ENCODE measurements at places on chromosomes 11 and 22.
A peak's percentile ranks its signal among the peaks of the same experiment; 100 is the strongest.

DNA sequence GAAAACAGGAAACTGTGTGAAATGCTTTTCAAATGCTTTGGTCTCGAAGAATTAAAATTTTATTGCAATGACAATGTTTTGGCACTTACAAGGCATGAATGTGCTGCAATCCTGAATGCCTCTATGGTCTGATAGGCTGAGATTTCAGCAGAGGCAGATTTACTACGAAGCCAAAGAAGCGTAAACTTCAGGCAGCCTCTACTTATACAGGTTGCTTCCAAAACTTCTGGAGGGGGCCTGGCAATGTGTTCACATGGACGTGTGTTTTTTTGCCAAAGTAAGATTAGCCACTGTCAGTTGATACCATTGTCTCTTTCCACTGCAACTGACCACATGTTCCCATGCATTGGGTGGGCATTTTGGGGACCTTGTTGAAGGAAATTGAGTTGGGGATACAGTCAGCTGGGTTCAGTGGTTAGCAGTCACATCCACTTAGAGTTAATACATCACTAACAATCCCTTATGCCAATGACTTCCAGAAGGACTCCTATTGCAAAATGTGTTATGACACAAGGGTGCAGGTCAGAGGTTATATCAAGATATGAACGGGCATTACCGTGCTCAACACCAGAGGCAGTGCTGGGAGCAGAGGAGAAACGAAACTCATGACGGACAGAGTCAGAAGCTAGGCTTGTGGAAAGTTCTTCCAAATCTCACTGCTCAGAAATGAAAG is 48.8 kb downstream of the ABTB2 start:
- no peak for DNase-seq

- DNase-seq = no peak
These were observed 465 bp downstream of the SUN2 start for GRCh38 chr22:38755155-38755910.

DNA sequence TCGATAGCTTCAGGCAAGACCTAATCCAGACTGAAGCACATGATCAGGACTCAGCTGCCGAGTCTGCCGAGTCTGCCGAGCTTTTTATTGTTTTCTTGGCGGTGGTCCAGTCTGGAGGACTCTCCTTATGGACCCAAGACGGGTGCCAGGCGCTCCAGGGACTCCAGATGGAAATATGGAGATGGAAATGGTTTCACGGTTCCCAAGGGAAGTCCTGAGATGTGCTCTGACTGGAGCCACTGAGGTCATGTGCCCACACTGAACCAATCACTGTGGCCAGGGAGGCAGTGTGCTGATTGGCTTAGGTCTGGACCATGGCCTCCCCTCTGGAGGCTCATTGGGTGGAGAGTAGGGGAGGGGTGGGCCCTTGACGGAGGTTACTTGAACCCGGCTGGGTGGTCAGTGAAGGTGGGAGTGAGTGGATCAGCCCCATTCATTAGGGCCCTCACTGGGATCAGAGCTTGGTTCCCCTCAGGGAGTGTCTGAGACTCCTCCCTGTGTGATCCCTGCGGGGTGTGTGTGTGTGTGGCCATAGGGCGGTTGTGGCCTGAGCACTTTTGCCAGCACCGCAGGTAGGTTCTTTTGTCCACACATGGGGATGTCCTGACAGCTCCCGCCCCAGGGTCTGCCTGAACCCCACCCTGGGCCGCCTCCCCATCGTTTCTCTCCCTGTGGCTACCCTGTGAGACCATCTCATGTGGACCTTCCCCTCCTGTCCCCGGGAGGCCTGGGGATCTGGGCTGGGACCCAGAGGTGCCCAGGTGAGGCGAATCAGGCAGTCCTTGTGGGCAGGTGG is 14.0 kb downstream of the RPS6KA4 start:
- peak; percentile 25 for DNase-seq

DNA sequence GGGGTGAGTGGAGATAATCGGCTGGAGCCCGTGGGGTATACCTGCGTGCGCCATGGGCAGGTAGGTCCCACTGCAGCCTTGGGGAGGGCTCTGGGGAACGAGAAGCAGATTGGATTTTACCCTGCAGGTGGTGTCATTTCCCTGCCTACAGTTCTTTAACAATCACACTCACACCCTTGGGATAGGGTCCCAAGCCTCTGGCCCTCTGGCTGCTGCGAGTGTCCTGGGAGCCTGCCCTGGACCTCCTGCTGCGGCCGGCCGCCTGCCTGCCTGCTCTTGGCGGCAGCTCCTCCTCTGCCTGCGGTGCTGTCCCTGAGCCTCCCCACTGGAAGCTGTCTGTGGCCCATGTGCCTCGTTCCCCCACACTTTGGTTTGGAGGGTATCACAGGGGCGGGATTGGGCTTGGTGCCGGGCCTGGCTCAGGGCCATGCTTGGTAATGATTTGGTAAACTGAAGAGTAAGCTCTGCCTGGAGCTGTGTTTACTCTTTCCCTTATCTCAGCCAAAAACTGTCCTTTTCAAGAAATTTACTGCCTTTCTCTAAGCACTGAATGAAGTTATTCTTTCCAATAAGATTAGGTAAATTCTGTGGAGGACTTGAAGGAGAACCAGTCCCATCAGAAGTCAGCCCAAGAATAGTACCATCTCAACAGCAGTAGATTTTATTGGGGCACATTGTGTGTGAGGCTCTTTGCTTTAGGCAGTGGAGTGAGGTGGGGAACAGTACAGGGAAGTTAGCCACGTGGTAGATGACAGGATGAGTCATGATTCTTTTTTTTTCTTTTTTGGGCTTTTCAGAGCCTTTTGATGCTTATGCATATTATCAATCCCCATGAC is 53.7 kb downstream of the TBC1D22A start:
- DNase-seq = no peak

GRCh38 chr11:73215191-73216134 is 2.6 kb upstream of the P2RY2 start:
- no peak for DNase-seq

DNA sequence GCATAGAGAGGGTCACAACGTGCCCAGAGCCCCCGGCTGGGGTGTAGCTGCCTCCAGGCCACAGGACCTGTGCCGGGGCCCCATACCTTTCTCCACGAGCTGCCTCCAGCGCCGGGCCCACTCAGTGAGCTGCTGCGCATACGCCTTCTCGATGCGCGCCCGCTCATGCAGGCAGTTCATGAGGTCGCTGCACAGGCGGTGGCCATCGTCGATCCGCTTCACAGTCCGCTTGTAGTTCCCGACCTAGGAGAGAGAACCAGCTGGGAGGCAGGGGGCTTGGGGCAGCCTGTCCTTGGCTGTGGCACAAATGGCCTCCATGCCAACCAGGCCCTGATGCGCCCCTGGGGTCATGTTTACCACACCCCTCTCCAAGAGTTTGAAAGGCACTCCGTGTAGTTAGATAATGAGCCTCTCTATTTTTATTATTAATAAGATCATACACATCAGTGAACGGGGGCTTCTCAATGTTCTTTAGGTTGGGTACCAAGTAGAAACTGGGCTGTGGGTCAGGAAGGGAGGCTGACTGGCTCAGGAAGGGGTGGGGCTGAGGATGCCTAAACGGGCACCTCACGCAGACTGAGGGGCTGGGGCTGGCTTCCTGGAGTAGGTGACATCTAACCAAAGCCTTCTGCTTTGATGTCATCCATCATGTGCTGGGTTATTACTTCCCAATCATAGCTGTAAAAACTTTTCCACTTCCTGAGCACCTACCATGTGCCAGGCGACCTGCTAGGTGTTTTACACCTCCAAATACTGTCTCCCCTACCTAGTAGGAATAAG is 36.5 kb upstream of the ARFGAP3 start:
- DNase-seq = no peak

DNA sequence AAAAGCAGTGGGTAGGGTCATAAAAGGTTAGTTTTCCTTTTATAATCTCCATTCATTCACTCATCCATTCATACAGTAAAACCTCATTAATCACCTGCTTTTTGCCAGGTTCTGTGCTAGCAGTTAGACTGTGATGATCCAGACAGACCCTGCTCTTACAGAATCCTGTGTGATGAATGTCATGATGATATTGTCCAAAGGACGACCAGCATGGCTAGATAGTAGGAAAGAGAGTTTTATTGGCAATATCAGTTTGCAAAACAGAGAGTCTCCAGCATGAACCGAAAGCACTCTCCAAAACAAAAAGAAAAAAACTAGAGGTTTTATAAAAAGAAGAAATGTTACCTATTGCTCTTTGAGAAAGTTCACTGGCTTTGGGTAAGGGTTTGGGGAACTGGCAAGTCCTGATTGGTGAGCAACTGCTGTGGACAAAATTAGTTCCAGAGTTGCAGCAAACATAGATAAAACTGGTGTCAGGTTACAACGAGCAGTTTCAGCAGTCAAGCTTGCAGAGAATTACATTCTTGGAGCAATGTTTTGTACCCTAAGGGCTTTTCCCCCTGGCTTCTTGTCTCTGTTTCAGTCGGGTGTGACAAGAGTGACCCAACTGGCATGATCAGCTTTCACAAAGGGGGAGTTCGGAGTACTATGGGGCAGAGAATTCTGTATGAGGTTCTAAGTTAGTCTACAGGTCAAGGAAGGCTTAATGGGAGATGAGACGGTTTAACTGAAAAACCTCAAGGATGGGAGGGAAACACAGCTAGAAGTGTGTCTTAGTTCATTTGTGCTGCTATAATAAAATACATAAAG is 58.3 kb downstream of the HSD17B12 start:
- no peak for DNase-seq

Measured in Panc1 (cell line).